ENCODE measurements at places on chromosomes 11 and 22.

- no peak for DNase-seq
Measured at GRCh38 chr11:75430714-75431532, 2.1 kb downstream of the KLHL35 start.

- peak; percentile 5 for DNase-seq
Measured at GRCh38 chr11:57903441-57904123, 120.1 kb upstream of the OR9Q1 start.

- DNase-seq, result no peak
Measured at GRCh38 chr11:100980156-100980555, 149.5 kb downstream of the PGR start.

GRCh38 chr22:38870791-38871359 lies 1.1 kb downstream of the CBX6 start:
- DNase-seq, result no peak

GRCh38 chr22:46303347-46303965 lies 6.8 kb downstream of the GTSE1 start:
- no peak for DNase-seq

- no peak for DNase-seq
Measured at GRCh38 chr22:26783885-26784284, 126.5 kb downstream of the MIAT start.

DNA sequence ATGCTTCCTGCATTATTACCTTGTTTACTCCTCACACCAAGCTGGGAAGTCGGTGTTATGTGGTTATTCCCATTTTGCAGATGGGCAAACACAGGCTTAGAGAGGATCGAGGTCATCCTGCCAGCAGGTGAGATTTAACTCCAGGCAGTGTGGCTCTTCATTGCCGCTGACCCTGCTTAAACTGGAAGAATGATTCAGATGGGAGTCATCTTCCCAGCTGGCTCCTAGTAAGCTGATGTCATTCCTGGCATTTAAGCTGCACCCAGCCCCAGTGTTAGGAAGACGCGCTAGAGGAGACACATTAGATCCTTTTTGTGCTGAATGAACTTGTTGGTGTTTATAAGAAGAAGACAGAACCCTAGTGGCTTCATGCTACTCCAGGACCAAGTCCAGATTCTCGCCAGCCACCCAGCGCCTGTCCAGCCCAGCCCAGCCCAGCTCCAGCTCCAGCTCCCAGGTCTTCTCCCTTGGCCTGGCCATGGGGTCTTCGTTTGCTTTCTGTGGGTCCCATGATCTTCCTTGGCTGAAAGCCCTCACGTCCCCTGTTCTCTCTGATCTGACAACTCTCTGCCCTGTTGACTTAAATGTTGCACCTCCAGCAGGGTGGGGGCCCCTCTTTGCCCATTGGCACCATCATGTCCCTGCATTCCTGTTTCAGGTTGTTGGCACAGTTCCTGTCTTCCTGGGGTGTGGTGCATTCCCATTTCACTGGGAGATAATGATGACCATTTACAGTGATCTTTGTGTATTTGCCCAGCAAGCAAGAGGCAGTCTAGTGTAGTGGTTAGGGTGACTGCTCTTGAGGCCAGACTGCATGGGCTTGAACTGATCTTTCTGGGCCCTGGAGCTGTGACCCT lies 13.6 kb downstream of the PARVB start:
- DNase-seq, result no peak

DNA sequence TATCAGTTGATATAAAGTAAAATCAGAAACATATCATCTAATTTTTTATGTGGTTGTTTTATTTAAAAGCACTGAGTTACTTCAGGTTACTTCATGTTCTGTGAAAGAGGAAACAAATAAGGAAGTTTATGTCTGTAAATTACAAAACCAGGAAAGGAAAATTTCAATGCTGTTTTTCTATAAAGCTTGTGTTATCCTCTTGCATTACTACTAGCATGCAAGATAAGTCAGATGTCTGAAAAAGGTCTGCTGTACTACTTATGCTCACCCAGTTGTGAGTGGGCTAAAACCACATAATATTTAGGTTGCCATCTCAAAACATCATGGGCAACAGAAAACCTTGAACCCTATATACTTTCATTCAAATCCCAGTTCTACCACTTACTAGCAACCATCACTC lies 121.5 kb downstream of the ATG16L2 start:
- DNase-seq, result no peak

DNA sequence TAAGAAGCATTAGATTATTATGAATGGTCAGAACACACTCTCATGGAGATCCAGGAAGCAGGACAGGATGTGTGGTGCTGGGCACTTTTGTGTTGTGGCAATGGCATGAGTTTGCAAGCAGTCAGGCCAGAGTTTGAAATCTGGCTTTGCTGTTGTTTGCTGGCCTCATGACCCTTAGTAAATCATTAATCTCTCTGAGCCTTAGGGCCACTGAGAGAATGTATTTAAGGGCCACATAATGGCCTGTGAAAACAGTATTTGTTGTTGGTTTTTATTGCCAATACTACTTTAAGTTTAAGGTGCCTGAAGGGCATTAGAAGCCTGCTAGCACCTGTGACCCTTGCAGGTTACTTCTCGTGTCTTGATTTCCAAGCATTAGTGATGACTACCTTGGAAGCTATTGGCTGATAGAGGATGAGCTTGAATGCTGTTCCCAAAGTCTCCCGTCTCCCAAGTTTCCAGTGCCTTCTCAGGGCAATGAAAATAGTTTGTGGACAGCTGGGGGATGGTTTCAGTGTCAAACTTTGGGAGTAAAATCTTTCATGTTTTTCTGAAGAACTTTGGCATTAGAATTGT lies 24.6 kb downstream of the STIM1 start:
- DNase-seq, result no peak

GRCh38 chr22:45758603-45759002 lies 87.0 kb downstream of the ATXN10 start:
- no peak for DNase-seq

GRCh38 chr11:61265357-61265756 lies 24.4 kb downstream of the PGA5 start:
- DNase-seq, result no peak

- DNase-seq, result no peak
Measured at GRCh38 chr11:61862714-61863547, 28.4 kb downstream of the FADS3 start.

- no peak for DNase-seq
Measured at GRCh38 chr11:65872586-65873317, at the start of gene EFEMP2. Gene EFEMP2 (minus strand): TSS chr11:65872800. CDS start chr11:65872354, 446 bp downstream.

DNA sequence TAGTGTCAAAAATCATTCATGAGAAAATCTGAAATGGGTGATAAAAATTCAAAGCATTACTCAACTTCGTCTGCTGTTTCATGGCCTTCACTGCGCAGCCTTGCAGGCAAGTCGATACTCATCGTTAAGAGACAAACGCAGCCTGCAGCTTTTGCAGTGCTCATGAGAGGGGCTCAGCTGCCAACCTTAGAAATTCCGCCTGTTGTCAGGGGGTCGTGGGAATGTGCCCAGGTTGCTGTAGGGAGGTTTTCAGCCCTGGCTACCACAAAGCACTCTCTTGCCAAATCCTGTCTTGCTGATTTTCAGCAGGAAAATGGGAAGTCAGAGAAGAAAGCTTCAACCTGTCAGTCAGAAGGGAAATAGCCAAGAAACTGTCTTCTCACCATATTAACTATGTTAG lies 25.4 kb upstream of the GRAMD1B start:
- no peak for DNase-seq

DNA sequence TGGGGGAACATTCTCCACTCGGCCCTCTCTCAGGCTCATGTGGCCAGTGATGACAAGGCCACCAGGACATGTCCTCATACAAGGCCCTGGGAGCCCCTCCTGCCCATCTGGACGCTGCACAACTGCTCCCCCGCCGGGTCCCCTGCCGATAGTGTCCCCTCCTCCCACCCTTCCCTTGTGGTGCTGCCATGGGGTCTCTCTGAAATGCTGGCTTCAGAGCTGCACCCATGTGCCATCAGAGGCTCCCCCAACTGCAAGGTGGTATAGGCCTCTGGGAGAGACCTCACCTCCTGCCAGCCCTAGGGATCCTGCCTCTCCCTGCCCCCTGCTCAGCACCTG lies 113.0 kb downstream of the KCNQ1OT1 start:
- no peak for DNase-seq

DNA sequence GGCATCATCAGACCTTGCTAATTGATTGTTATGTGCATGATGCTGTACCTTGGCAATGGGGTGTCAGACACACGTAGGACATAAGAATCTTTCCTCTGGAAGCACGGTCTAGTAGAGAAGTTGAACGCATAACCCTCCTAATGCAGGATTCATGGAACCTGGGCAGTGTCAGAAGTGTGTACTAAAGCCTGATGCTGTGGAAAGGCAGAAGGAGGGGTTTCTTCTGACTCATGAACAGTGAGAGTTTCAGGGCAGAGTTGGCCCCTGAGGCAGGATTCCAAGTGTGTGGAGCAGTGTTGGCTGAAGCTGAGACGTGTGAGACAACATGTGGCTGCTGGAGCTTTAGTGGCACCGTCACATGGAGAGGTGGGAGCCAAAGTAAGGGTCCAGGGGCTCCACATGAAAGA lies 3.5 kb downstream of the PANX1 start:
- DNase-seq, result no peak

- no peak for DNase-seq
Measured at GRCh38 chr11:65858681-65859087, 704 bp upstream of the CFL1 start.

GRCh38 chr11:121936781-121937447 lies 179.1 kb downstream of the BLID start:
- DNase-seq, result no peak

GRCh38 chr11:126426820-126427749 lies 71.6 kb downstream of the ST3GAL4 start:
- DNase-seq, result no peak

GRCh38 chr11:1619449-1619848 lies 2.5 kb downstream of the KRTAP5-4 start:
- no peak for DNase-seq

DNA sequence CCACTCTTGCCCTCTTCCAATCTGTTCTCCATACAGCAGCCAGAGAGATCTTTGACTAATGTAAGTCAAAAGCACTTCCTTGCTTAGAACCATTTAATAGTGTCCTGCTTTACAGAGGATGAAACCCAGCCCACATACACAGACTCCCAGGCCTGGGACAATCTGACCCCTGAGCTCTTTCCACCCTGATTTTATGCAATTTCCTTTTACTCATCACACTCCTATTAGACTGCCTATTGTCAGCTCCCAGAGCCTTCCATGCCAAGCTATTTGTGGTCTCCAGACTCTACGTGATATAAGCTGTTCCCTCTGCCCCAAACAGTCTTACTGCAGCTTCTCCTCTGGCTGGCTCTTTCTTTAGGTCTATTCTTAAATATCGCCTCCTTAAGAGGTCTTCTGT lies 28.1 kb downstream of the ME3 start:
- DNase-seq, result no peak

DNA sequence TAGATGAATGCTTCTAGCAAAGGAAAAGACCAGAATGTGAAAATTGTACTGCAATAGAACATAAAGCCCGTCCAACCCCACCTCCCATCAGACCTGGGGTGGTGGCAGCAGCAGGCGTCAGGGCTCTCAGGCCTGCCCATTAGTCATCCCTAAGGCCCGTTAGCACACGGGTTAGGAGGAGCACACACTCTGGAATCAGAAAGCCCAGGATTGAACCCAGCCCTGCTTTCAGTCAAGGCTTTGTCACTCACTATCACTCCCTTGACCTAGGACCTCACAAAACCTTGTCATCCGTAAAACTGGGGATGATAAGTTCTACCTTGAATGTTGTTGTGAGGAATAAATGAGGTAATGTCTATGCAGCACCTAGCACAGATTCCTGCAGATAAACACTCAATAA lies 26.9 kb downstream of the MICAL3 start:
- no peak for DNase-seq

GRCh38 chr11:62860835-62861563 lies 19.7 kb upstream of the SLC3A2 start:
- no peak for DNase-seq

DNA sequence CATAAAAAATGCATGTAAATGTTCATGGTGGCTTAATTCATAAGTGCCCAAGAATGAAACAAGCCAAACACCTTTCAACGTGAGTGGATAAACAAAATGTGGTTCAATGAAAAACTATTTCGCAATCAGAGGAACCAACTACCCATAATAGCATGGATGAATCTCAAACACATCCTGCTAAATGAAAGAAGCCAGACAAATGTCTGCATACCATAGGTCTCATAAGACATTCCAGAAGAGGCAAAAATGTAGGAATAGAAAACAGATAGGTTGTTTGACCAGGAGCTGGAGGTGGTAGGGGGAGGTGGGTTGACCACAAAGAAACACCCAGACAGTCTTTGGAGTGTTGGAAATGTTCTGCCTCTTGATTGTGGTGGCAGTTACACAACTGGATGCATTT lies 13.2 kb upstream of the OSBPL5 start:
- no peak for DNase-seq

- no peak for DNase-seq
Measured at GRCh38 chr22:19663821-19664355, 50.4 kb upstream of the SEPTIN5 start.

DNA sequence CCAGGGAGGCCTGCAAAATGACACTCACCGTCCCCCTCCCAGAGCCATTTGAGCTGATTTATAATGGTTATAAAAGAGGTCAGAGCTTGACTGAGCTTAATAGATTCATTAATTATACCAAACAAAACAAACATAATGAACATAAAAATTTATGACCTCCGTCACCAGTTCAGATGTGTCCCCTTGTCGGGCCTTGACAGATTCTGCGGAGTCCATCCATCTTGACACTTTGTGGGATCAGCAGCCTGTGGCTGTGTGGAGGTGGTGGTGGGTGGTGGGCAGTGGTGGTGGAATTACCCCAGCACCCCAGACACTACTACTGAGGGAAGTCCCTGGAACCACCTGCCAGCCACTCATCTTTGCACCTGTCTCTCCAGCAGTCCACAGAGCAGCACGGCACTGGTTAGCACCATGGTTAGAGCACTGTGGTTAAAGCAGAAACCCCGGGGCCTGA lies 83.5 kb downstream of the DSCAML1 start:
- DNase-seq, result no peak

GRCh38 chr11:44536788-44537516 lies 28.5 kb upstream of the CD82 start:
- DNase-seq, result no peak

- no peak for DNase-seq
Measured at GRCh38 chr11:72741429-72741833, 10.8 kb downstream of the ARAP1 start.

GRCh38 chr11:46278387-46279125 lies 1.1 kb downstream of the CREB3L1 start:
- peak; percentile 7 for DNase-seq

DNA sequence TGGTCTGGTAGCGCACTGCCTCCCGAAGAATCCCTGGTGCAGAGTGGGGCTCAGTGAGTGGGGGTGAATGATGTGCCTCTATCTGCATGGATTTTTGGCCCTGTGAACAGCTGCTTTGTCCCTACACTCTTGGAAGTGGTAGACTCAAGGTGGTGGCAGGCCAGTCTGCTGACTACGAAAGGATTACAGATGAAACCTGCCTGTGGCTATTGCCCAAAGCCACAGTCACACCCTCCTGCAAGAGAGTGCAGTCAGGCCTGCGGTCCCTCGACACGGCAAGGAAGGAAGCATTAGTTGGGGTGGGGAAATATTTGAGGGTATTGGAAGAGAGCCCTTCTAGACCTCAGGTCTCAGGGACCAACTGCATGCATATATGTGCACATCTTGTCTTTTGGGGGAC lies 63.7 kb downstream of the DSCAML1 start:
- no peak for DNase-seq

GRCh38 chr11:1157341-1157644 lies 460 bp upstream of the MUC5AC start:
- DNase-seq, result no peak

Measured in T-helper 2 cell treated with Interferon-gamma antibody and Interleukin-4, amounts not matched to agents 5 μg/mL and 100 μg/mL, for 36 hours (primary cell).